ENCODE measurements at places on chromosomes 1 and 21. TPM values are rescaled to one million over a fixed set of nuclear protein-coding genes. Genes with fewer than 3 reads are reported as not detected.

DNA sequence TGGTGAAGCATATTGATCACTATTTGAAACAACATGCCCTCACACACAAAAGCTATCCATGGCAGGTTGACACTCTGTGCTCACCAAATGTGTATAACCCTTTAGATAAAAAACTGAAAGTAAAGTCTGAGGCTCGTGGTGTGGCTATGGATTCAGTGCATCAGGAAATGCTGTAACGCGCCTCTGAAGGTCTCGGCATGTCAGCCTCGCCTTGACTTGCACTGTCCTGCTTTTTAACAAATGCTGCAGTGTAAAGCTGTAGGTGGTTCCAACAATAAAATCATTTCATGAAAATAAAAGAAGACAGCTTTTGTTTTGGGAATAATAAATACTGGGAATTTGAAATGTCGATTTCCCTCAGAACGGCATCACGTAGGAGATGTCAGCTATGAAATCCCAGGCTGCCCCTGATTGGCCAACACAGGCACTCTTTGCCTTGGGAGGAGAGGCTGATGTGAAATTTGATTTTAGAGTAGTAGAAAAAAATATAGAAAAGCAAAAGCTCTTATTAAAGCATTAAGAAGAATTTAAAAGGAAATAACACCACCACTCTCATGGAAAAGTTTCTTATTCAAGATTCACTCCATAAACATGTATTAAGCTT is 168.2 kb downstream of the DSCAM start:
- DNase-seq = no peak

DNA sequence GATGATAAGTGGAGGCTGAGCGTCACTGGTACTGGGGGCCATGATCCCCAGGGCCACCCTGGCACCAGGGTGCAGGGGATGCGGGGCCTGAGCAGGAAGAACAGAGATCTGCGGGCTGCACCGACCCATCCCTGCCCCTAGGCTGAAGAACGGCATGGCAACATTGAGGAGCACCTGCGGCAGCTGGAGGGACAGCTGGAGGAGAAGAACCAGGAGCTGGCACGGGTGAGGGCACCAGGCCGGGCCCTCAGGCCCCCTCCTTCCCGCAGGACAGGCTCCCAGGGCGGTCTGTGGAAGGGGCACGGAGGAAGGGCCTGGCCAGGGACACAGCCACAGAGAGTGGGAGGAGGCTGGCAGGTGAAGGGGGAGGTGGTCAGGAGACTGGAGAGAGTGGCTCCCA is 21.8 kb downstream of the PPFIA4 start:
- DNase-seq = no peak

GRCh38 chr1:241730031-241730430 is 78.0 kb downstream of the WDR64 start:
- DNase-seq = no peak

DNA sequence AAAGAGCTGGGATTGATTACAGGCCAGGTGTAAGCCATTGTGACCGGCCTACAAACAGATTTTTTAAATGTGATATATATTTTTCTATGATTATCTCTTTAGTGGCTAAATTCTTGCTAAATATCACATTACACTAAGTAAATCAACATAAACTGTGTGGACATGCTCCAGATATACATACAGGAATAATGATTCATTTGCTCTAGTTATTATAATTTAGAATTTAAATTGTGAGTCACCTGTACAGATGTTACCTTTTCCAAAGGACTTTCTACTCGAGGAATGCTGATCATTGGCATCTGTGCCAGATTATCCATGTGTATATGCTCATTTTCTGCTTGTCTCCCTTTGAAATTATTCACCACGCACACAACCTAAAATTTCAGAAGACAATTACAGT is 90.1 kb downstream of the PLPPR5 start:
- DNase-seq = no peak

DNA sequence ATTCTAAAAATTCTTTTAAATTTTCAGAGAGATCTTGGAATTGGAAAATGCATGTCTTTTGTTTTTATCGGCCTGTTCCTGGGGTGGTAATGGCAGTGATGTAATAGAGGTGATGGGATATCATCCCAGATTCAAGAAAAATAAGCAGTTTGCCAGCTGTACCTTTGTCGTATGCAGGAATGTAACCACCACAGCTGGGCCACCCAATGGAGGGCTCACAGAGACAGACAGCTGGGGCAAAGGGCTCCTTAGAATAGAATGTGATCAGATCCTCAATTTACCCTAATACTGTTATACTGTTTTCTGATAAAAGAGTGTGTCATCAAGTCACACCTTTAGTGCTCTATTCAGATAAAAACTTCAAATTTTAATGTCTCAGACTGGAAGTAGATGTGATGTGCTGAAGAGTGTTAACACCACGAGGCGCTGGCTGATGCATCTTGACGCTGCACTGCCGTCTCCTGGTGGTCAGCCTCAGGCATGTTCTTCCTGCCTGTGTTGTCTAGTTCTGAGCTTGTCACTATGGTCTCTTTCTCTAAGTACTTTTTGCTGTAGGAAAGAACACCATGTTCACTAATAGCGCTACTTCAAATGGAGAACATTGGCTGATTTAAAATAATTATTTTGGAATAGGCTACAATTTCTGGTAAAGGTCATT is 78.8 kb downstream of the C1orf21 start:
- no peak for DNase-seq

DNA sequence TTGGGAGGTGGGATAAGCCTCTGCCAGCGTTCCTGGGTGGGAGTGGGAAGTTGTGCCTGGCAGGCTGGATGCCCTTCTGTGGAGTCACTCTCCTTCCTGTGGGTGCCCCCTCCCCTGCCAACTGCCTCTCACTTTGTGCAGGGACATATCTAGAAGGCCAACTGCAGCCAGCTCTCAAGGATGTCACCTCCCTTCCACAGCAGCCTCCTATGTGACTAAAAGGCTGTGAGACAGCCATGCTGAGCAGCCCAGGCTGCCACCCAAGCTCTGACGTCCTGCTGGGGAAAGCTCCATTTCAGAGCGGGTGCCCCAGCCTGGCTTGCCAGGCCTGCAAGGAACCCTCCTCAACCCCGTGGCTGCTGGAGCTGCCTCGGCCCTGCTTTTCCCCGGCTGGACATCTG is 19.6 kb upstream of the SLC26A9 start:
- no peak for DNase-seq

DNA sequence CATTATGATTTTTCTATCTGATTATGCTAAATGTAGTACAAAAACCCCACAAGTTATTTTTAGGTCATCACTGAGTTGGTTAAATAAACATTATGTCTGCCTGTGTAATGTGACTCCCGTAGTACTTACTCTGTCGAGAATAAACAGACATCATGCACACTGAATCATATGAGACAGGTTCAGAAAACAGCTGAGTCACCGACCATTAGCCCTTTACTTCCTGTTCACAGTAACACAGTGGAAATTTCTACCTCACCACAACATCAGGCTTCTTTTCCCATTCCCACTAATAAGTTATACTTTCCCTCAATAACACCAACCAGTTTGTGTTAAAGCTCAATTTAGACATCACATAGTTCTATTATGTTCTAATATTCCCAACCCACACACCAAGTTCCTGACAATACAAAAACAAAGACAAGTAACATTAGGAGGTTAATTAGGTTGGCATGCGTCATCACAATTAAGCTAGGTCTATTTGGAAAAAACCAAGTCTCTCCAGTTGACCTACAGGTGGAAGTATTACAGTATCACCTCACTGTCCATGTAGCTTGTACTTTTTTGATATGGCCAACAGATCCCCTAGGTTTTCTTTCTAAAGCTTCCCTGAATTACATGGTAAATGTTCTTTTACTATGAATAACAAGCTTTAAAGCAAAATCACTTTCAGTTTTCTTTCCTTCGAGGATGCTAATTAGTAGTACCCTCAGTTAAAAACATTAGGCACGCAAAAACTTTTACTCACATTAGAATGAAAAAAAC is 154.2 kb downstream of the EIF4G3 start:
- DNase-seq = peak; percentile 57

DNA sequence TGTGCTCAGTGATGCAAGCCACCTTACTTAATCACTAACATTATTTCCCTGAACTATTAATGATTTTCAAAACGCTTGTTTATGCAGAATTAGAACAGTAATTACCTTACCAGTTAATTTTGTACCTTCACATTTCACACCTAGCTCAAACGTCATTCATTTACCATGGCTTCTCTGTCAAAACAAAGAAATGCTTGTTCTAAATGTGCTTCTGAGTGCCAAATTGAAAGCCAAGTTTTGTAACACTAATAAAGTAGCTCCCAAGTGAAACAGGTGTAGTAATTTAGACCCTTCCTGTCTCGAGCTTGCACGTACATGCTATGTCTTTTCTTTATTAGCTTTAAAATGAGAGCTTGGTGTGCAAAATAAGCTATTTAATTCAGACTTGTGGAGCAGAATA is 533.7 kb upstream of the PKN2 start:
- no peak for DNase-seq

DNA sequence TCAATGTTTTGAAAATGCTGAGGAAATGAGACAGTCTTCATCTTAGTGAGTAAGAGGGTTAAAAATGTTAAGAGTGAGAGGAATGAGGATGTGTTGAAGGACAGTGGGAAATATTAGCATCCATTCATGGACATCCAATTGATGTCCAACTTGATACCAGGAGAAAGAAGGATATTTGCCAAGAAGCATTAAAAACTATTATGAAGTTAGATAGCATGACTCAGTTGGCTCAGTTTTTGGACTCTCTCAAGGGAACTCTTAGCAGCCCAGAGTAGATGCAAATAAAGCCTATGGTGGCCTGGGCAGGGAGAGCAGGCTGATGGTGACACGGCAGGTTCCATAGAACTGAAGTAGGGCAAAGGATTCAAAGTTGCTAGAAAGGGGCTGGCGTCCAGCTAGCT is 171.0 kb downstream of the ZZZ3 start:
- no peak for DNase-seq

DNA sequence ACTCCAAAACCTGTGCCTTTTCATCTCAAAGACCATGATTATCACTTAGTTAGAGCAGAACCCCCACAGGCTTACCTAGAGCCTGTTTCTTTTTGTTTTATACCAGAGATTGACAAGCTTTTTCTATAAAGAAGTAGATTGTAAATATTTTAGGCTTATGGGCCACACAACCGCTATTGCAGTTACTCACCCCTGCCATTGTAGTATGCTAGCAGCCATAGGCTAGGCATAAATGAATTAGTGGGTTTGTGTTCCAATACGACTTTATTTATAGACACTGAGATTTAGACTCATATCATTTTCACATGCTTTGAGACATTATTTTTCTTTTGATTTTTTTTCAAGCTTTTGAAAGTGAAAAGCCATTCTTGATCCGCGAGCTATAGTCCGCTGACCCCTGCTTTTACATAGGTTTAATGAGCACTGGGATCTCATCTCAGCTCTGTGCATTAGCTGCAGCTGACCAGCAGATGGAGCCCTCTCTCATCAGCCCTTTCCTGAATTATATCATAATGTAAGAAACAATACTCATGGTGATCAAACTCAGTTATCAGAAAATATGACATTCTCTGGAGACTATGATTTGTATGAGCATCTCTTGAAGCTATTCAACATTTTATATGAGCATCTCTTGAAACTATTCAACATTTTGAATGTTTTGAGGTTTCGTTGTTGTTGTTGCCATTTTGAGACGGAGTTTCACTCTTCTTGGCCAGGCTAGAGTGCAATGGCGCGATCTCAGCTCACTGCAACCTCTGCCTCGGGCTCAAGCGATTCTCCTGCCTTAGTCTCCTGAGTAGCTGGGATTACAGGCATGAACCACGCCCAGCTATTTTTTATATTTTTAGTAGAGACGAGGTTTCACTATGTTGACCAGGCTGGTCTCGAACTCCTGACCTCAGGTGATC is 111.9 kb upstream of the L1TD1 start:
- DNase-seq = no peak

DNA sequence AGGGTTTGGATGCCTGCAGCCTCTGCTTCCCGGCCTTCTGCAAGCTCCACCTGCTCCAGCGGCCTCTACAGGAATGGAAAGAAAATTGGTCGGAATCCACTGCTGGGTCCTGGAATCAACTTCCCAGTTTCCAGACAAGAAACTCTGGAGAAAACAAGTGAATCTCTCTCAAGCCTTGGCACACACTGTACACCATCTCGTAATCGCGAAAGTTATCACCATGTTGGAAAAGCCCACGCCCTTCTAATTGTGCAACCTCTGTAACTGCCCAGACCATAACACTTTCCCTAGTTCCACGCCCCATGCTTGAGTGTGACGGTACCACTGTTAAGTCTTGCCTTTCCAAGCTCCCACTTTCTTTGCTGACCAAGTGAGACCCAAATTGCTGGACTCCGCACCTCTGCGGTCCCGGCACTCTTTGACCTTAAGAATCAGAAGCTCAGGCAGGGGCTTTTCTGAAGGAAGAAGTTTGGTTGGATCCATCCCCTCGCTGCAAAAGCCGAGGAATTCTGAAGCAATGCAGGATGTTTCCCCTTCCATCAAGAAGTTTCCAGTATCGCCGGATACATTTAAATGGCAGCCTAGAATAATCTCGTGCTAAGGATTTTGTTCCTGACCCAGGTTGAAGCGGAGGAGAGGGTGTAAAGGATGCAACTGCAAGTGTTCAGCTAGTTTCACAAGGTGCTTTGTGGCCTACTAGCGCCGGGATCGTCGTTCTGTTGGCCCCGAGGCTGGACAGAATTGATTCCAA is 6.2 kb downstream of the NR5A2 start:
- no peak for DNase-seq

GRCh38 chr1:36711480-36711879 is 228.8 kb upstream of the CSF3R start:
- no peak for DNase-seq

- DNase-seq = no peak
Measured at GRCh38 chr1:203187304-203187685, 791 bp upstream of the CHI3L1 start.

GRCh38 chr1:76234061-76234460 is 159.5 kb downstream of the ST6GALNAC3 start:
- DNase-seq = no peak

DNA sequence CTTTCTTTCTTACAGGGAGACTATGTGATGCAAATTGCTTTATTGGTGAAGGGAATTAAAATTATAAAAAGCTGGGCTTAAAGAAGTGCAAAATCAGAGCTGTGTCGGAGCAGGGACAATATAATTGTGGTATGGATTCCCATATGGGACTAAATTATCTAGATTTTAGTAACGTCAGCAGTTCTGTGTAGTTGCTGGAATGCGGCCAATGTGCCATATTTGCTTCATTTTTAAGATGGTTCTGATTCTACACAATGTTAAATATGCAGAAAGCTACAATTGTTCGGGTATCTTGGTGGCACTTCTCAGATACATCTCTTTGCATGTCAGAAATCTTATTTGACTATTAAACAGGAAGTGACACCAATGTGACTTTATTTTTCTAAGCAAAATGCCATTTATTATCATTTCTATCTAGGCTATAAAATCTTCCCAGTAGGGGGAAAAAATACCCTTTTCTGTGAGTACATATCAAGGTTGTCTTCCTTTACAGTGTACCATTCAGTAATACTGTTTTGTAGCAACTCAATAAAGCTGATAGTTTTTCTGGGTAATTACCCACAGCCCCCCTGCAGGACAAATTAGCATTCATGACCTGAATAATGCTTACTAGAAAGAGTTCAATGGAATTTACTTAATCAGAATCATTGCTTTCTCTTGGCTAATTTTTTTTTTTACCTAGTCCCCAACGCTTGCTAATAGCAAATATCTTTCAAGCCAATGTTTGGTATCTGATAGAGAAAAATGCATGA is 288.3 kb upstream of the ADGRL2 start:
- DNase-seq = no peak

GRCh38 chr1:180462102-180462501 is 40.3 kb downstream of the ACBD6 start:
- no peak for DNase-seq

GRCh38 chr1:235516862-235517446 is 12.7 kb upstream of the B3GALNT2 start:
- DNase-seq = no peak

Gene SPRR2F
- total RNA-seq = not detected

Gene TRIM17
- total RNA-seq = 1.6 TPM

Gene NIBAN1
- 2.4 TPM for total RNA-seq

Gene OR2L2
- 0.41 TPM for total RNA-seq

Gene FCRL5
- not detected for total RNA-seq
